ENCODE measurements at places on chromosomes 6 and 20.

GRCh38 chr6:157233686-157234085 is 89.6 kb downstream of the TMEM242 start:
- DNase-seq = no peak

DNA sequence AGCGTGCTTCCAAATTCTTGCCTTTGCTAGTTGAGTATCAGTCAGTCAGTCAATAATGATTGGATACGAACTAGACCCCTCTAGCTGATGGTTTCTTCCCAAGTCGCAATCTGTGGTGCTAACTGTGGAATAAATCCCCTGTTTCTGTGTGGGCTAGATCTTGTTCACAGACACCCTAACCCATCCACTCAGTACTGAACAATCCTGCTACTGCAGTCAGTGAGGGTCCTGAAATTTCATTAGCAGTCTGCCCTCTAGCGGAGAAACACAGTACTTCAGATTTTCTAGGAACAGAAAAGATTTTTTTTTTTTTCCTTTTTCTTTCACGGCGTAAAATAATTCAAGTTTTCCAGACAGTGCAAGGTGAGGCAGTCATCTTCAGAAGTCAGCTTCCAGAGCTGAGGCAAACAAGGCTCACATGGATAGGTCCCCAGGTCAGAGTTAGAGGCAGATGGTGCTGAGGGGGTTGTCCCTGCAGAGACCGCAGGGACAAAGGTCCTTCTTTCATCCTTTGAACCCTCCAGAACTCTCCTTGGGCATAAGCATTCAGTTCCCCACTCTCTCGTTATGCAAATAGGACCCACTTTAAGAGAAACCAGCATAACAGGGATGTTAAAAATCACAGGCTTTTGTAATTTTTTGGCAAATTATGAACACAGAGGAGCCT is 119.6 kb downstream of the SCML4 start:
- DNase-seq = peak; percentile 39

DNA sequence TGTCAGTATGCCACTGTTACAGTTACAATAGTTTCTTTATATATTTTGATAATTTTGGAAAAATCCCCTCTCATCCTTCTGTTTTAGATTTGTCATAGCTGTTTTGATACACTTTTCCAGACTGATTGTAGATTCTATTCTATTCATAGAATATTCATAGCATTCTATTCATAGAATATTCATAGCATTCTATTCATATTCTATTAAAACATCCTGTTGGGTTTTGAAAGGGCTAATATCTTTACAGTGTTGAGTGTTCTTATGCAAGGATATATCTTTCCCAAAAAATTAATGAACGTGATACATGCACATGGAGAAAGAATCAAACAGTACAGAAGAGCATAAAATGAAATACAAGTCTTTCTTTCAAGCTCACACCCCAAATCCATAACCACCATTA is 38.0 kb downstream of the MACROD2 start:
- DNase-seq = no peak

GRCh38 chr20:39983183-39983582 is 705.9 kb downstream of the MAFB start:
- DNase-seq = no peak

GRCh38 chr6:84156306-84156705 is 71.1 kb downstream of the CEP162 start:
- no peak for DNase-seq

DNA sequence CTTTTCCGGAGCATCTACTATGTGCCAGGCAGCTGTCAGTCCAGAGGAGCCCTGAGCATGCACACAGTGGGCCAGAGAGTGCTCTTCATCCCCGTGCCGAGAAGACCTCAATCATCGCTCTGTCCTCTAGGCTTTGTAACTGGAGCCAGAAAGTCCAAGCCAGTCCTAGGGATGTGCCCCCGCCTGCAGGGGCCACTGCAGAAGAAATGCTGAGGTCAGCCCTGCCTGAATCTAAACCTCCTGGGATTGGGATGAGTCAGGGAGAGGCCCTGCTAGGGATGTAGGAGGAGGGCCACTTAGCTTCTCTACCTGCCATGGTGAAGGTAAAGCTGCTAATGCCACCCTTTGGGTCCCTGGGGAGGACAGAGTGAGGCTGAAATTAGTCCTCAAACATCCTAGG is 146.8 kb downstream of the CDC5L start:
- no peak for DNase-seq

Measured in hematopoietic multipotent progenitor cell treated with erythropoietin and hydrocortisone succinate and interleukin-3 and kit ligand, for 8 days (in vitro differentiated cells).